ENCODE measurements at places on chromosomes 2 and 18.
A peak's percentile ranks its signal among the peaks of the same experiment; 100 is the strongest.

DNA sequence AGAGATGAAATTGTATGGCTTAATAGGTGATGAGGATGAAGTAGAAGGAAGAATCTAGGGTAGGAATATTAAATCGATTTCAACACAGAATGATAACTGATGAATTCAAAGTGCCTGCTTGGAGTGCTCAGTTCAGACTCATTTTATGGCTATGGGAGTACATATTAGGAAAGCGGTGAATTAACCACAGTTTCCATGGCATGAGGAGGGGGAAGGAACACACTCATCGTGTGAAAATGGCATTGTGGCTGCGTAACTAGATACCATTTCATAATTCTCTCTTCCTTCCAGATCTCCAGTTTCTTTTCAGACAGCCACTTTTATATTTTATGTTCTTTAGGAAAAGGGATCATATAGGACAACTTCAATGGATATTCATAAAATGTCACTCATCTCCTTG, 232.3 kb upstream of the KCNJ3 start:
- DNase-seq = no peak

- no peak for DNase-seq
These were observed 84.5 kb upstream of the SNTG2 start for GRCh38 chr2:866009-866680.

- DNase-seq = no peak
These were observed 126.9 kb downstream of the MBP start for GRCh38 chr18:77005651-77006195.

GRCh38 chr18:47179520-47179919, 3.4 kb upstream of the IER3IP1 start:
- DNase-seq = no peak

DNA sequence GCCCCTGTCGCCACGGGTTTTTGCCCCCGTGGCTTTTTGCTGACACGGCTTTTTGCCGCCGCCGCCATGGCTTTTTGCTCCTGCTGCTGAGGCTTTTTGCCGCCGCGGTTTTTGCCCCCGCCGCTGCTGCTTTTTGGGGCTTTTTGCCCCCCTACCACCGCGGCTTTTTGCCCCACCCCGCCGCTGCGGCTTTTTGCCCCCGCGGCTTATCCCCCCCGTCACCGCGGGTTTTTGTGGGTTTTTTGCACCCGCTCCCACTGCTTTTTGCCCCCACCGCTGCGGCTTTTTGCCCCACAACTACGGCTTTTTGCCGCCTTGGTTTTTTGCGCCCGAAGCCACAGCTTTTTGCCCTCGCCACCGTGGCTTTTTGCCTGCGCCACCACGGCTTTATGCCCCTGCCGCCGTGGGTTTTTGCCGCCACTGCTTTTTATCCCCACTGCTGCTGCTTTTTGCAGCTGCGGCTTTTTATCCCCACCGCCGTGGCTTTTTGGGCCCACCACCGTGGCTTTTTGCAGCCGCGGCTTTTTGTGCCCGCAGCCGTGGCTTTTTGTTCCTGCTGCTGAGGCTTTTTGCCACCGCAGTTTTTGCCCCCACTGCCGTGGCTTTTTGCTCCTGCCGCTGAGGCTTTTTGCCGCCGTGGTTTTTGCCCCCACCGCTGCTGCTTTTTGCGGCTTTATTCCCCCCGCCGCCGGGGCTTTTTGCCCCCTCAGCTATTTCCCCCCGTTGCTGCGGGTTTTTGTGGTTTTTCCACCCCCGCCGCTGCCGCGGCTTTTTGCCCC, 2798.0 kb upstream of the TEKT4 start:
- DNase-seq = no peak

DNA sequence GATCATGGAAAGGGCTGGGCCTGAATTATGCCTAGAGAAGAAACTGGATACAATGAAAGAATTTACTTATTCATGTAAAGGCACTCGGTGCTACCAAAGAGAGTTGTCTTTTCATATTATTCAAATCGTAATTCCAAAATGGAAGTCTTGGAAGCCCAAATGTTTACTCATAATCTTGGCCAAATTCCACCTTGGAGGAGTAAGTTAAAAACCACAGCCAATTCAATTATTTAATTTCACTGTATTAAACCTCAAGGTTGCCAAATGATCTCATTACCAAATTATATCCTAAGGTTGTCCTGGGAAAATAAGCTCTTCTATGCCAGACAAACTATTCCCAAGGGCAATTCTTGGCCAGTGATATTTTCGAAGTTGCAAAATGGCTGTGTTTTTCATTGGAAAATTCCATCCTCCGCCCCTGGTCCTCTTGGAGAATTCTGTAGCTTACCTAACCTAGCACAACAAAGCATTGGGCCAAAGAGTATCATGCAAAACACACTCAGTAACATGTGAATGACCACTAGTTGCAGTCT, 11.1 kb upstream of the VPS4B start:
- DNase-seq = no peak

GRCh38 chr2:216571909-216572513, 61.2 kb upstream of the IGFBP2 start:
- no peak for DNase-seq

DNA sequence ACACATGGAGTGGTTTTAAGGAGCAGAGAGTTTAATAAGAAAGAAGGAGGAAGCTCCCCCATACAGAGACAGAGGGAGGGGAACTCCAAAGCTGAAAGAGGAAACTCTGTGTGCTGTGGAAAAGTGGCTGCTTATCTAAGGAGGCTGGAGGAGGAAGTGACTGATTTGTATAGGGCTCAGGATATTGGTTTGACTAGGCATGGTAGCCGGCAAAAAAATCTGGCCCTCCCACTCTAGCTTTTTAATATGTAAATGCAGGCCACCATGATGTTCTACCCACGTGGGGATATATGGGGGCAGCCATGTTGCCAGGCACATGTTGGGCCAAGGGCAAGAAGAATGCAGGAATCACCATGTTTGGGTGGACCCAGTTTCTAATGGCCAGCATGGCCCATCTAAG, 64.3 kb downstream of the HNMT start:
- no peak for DNase-seq

DNA sequence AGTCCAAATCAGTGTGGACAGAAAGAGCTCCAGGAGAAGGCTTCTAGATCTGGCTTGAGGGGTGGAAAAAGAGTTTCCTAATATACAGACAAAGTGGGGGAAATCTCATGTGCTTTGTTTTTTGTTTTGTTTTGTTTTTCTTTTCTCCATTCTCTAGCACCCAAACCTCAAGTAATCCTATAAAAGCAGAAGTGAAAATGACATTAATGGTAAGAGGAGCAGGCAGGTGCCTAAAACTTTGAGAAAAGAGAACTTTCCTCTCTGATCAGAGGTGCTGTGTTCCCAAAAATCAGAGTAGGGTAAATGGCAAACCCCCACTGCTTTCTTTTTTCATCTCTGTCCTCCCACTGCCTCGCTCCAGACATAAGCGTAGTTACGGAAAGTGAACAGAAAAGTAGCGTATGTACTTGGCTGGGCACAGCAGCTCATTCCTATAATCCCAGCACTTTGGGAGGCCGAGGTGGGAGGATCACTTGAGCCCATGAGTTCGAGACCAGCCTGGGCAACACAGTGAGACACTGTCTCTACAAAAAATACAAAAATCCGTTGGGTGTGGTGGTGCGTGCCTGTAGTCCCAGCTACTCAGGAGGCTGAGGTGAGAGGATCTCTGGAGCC, 77.8 kb downstream of the FAM161A start:
- DNase-seq = no peak

GRCh38 chr2:20530520-20530919, 83.6 kb downstream of the RHOB start:
- DNase-seq = no peak

- no peak for DNase-seq
These were observed 82.1 kb downstream of the BIN1 start for GRCh38 chr2:127024769-127025358.

- no peak for DNase-seq
These were observed 652.7 kb downstream of the DCDC2C start for GRCh38 chr2:4356109-4356508.

GRCh38 chr2:33142810-33143209, 196.1 kb downstream of the LTBP1 start:
- DNase-seq = no peak

- no peak for DNase-seq
These were observed 114.0 kb upstream of the STON1 start for GRCh38 chr2:48415836-48416515.

DNA sequence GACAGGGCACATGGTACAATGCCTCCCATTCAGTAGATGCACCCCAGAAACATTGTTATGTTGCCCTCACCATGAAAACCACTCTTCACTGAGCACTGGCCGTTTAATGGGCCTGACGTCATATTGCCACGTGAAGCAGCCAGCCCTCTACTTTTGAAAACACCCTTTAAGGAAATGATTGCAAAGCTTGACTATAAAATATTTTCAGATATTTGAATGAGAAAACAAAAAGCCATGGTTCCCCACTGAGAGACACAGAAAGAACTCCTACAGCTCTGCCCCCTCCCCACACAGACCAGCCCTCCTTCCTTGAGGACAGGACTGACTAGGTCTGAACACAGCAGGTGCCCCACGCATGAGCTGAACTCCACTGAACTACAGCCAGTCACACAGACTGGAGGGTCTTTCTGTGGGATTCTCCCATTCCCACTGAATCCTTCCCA, 349.1 kb downstream of the ANAPC1 start:
- no peak for DNase-seq

DNA sequence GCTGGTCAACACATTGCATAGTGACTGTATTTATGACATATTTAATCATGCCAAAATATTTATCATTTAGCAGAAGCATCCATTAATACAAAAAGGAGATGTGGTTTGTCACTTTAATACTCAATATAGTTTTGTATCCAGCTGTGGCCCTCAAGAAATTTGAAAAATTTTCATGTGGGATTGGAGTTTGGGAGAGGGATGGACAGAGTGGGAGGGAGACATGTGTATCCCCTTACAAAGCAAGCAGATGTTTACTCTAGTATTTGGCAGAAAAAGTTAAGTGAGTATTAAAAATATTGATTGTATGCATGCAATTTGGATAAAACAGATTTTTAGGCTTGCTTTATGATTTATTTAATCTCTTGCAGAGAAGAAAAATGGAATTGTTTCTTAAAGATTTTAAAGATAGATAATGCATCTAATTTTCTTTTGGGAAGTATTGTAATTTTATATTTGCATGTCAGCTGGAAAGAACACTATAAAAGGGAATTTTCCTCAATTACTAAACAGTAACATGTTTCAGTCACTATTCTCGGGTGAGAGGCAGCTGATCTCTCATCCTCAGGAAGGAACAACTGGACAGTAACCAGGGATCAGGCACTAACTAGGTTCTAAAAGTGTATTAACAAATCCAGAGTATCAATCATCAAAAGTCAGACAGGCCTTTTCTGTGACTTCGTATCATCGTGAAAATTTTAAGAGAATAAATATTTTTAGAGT, 1184.7 kb upstream of the NXPH2 start:
- DNase-seq = no peak

- DNase-seq = no peak
These were observed 94.4 kb downstream of the STK39 start for GRCh38 chr2:168152902-168153530.

GRCh38 chr2:168658706-168659105, 143.7 kb upstream of the NOSTRIN start:
- no peak for DNase-seq

GRCh38 chr18:47767699-47768098, 162.8 kb downstream of the SMAD2 start:
- no peak for DNase-seq

GRCh38 chr2:183244300-183244844, 120.1 kb downstream of the NUP35 start:
- DNase-seq = no peak

GRCh38 chr2:127581516-127582490, 46.3 kb downstream of the MYO7B start:
- no peak for DNase-seq

- DNase-seq = no peak
These were observed 269.7 kb upstream of the APCDD1 start for GRCh38 chr18:10184776-10185175.

GRCh38 chr2:43027097-43027873, 199.1 kb downstream of the ZFP36L2 start:
- no peak for DNase-seq

GRCh38 chr2:7201851-7202250, 284.6 kb downstream of the RNF144A start:
- DNase-seq = no peak

- no peak for DNase-seq
These were observed 339.8 kb downstream of the CYP26B1 start for GRCh38 chr2:71807581-71808451.

DNA sequence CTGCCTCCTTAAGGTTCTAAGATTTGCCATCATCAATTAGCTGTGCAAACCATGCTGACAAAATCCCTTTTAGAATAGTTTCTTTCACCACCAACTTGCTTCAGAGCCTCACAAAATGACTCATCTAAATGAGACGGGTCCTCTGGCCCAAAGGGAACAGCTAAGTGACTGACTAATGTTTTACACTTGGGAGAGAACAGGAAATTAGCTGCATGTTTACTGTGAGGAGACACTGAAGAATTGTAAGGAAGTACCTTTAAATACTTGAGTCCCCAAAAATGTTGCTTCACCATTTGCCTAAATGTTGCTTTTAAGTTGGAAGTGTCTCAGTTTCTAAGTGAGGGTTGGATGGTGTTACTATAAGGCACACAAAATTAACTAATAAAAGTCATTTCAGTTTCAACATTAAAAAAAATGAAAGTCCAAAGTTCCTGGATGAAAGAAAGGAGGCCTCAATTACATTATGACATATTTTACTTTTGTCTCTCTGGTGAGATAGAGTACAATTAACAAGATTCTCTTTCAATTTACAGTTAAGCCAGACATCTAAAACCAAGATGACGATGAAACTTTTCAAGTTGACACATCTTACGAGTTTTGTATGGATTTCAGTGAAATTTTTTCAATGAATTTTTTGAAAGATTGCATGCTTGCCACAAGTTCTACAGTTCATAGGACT, 229.1 kb upstream of the FN1 start:
- peak; percentile 5 for DNase-seq

GRCh38 chr18:25058521-25058920, 293.4 kb downstream of the ZNF521 start:
- no peak for DNase-seq

DNA sequence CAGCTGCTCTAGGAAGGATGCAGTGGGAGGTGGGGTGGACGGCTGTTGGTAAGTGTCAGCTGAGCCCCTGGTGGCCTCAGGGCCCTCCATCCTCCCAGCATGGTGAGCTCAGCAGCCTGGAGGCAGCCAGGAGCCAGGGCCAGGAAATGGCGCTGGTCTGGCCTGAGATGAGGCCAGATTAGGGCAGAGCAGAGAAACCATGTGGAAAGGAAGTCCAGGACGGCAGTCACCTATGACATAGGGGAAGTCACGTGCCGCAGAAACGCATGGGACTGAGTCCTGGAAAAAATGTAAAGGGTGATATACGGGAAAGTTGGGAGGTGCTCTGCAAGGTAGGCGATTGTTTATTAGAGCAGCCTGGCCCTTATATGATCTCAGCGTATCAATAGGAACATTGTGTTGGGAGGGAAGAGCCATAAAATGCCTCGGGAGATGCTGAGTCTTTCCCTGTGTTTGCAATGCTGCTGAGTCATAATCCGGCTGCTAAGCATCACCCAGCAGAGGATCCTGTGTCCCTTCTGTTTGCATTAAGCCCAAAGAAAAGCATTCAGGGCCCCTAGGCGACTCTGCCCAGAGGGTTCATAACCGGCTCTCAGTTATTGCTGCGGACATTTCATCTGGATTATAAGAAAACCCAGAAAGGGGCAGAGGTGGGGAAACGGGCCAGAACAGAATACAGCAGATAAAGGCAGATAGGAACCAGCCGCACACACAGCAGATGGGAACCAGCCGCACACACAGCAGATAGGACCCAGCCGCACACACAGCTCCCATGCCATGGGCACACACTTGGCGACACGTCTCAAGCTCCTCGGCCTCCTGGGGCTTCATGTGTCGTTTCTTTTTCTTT, 30.3 kb upstream of the B3GNT7 start:
- peak; percentile 87 for DNase-seq

- no peak for DNase-seq
These were observed 44.5 kb upstream of the CHN1 start for GRCh38 chr2:175049661-175050060.

Data from T1000 (cell line).